ENCODE measurements at places on chromosomes 1 and 21. TPM values are rescaled to one million over a fixed set of nuclear protein-coding genes. Genes with fewer than 3 reads are reported as not detected.

CNN3 gene
- 321 TPM for total RNA-seq

SPRR2G gene
- total RNA-seq: not detected

IQGAP3 gene
- 35.5 TPM for total RNA-seq

TMEM269 gene
- total RNA-seq: not detected

IGSF21 gene
- total RNA-seq: not detected

KRTAP19-3 gene
- total RNA-seq: not detected

IL22RA1 gene
- 2.3 TPM for total RNA-seq

GPR37L1 gene
- total RNA-seq: not detected

ZBED6 gene
- 10.2 TPM for total RNA-seq
